Dermis blood vessel endothelial cell (primary cell): ENCODE measurements at places on chromosomes 3 and 15. TPM values are rescaled to one million over a fixed set of nuclear protein-coding genes. Genes with fewer than 3 reads are reported as not detected.

MAPK6 gene
- total RNA-seq: 41.5 and 59.5 TPM in 2 replicates

IL17RC gene
- total RNA-seq: 20.4 and 25.4 TPM in 2 replicates

HIGD2B gene
- total RNA-seq: not detected in 2 replicates

TRIM71 gene
- not detected in 2 replicates for total RNA-seq

HTD2 gene
- 10.2 and 16.0 TPM in 2 replicates for total RNA-seq

VEPH1 gene
- 8.2 and 35.9 TPM in 2 replicates for total RNA-seq

DNA sequence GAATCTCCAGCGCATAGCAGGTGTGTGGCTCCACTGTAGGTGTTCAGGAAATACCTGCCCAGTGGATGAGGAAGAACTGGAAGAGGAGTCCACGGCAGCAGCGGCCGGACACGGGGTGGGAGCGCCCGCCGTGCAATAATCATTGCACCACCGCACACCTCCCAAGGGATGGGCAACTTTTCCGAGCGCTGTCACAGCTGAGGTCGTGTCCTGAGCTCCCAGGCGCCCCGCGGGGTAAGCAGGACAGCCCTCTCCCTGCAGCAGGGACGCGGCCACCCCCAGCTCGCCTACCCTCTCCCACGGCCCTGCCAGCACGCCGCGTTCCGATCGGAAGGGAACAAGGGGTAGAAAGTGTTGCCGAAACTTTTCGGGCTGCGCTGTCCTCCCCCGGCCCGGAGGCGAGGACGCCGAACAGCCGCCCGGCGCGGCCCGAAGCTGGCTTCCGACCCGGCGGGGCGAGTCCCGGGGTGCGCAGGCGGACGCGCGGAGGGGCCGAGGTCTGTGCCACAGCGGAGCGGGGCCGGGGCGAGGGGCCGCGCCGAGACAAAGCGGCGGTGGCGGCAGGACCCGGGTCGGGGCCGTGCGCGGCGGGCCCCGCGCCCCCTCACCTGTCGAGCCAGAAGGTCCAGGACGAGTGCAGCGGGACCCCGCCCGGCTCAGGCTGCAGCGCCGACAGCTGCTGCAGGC lies 475 bp downstream of the EIF4E3 start:
- DNase-seq: peak; percentile 30

GRCh38 chr3:155443815-155444214 lies 150.3 kb upstream of the STRIT1 start:
- DNase-seq: no peak

- peak; percentile 88 for DNase-seq
These were observed 16.2 kb upstream of the VILL start for GRCh38 chr3:37974121-37975083.

GRCh38 chr15:60581485-60581884 lies 102.5 kb upstream of the ICE2 start:
- no peak for DNase-seq

DNA sequence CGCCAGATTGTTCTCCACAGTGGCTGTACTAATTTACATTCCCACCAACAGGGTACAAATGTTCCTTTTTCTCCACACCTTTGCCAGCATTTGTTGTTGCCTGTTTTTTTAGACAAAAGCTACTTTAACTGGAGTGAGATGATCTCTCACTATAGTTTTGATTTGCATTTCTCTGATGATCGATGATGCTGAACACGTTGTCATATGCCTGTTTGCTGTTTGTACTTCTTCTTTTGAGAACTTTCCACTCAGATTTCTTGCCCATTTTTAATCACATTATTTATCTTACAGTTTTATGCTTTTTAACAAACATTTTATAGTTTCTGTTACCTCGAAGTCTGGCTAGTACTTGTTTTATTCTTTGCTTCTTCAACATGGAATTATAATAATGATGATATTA lies 643.7 kb upstream of the ALCAM start:
- no peak for DNase-seq

- DNase-seq: peak; percentile 21
These were observed 70.2 kb downstream of the MYRIP start for GRCh38 chr3:39879581-39879980.

DNA sequence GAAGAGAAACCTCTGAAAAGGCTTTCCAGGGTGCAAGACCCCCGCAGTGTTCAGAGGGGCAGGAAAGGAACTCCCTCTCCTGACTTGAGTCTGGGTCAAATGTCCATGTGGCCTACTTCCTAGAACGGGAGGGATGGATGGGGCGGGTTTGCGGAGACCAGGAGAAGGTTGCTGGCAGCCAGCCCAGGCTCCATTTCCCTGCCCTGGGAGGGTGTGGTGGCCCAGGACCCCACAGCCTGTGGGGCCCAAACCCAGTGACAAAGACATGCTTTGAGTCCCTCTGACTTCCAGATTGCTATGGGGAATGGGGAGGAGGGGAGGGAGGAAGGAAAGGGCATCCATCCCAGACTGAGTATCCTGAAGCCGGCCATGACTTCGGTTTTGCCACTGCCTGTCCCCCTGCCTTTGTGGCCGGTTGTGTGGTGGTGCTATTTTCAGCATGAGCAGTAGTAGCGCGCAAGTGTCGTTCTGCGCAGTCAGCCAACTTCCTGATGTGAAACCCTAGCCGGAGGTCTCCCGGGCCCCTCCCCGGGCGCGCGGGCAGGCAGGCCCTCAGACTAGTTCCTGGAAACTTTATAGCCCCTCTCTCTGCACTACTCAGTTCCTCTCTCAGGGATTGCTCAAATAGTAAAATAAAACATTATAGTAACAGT lies 24.4 kb downstream of the MAGEF1 start:
- DNase-seq: no peak

- DNase-seq: no peak
These were observed 10.4 kb upstream of the SEMA4B start for GRCh38 chr15:90190606-90191343.

- no peak for DNase-seq
These were observed 19.9 kb upstream of the LRRC2 start for GRCh38 chr3:46585799-46586693.

GRCh38 chr15:99592145-99592791 lies 26.5 kb downstream of the MEF2A start:
- DNase-seq: peak; percentile 27

DNA sequence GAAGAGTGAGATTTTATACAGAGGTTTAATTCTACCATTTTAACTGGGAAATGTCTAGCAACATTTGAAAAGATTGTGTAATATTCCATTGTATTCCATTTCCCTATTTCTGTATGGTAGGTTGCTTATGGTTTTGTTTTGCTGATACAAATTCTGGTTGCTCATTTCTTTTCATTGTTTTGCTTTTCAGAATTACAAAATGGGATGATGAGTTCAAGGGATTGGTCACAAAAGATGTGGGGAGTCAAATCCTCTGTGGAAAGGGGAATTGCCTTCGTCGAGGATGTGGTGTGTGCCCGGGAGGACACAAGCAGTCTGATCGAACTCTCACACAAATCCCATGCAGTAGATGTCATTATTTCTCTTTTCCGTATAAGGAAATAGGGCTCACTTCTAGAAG lies 18.3 kb downstream of the SLCO3A1 start:
- no peak for DNase-seq

- DNase-seq: peak; percentile 65
These were observed 1.4 kb upstream of the SEMA6D start for GRCh38 chr15:47715856-47716445.

- peak; percentile 2 for DNase-seq
These were observed 144.3 kb upstream of the PFN2 start for GRCh38 chr3:150114873-150115540.

DNA sequence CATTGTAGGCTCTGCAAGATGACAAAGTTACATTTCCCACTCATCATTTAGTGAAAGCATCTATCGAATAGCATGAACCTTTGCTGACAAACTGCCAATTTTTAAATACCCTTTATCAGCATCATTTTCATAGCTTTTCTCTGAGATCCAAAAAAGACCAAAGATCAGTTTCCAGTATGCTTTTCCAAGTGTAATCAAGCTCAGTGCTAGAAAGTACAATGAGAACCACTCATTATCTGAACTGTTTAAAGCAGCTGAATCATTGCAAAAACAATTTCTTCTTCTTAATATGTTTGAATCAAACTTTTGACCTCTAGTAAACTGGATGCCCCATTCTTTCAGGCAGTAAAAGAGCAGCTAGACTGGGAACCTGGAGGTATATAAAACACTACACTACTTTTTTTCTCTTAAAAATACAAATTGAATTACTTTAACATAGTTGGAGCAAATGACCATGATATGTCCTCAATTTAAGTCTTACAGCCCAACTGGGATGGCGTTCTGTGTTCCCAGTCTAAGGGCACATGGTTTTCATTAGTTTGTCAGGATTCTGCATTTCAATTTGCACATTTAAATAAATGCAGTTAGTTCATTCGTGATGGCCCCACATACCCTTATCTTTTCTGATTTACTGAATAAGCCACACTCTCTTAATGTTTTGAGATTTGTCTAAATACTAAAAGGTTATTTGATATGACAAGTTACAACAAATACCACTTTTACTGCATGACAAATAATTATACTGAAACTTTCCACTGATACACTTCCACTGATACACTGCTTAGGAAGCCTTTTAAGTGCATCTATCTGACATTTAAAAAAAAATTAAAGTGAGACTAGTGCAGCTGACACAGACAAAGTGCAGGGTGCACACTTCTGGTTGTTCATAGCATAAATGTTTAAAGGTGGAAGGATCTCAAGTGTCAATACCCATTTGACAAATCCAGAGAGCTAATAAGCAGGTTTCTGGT lies 146.0 kb upstream of the FRMD4B start:
- no peak for DNase-seq
